Activated B cell treated with CpG ODN at 0.5 μM for 24 hours (primary cell): ENCODE measurements at places on chromosomes 1 and 21. TPM values are rescaled to one million over a fixed set of nuclear protein-coding genes. Genes with fewer than 3 reads are reported as not detected.

Gene ZYG11A
- total RNA-seq: 1.3 and 1.5 TPM in 2 replicates

- no peak for DNase-seq
Observed at GRCh38 chr1:18829671-18830070, 29.8 kb downstream of the TAS1R2 start.

- DNase-seq: no peak
Observed at GRCh38 chr1:56190806-56191365, 388.5 kb downstream of the PLPP3 start.

Gene RNU5D-1
- not detected in 2 replicates for total RNA-seq

Gene HSPB7
- not detected in 2 replicates for total RNA-seq

DNA sequence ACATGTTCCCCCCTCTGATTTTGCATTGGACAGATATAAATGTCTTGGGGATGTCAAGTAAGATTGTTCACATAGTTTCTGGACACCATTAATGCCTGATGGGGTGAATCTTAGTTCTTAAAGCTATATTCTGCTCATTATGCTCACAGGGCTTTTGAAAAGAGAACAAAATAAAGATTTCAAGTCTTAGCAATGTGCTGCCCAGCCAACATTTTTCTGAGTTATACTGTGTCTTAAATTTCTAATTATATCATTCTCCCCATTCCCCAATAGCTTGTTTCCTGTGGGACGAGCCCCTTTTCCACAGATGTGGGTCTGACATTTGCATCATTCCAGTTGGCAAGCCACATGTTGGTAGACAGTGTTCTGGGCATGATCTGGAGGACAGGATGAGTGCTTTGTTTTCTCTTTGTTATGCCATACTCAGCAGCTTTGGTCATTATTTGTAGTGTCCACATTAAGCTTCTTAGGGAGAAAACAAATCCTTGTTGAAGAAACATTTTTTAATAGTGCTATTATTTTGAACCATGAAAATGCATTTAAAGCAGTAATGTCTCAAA is 32.8 kb downstream of the MTARC1 start:
- no peak for DNase-seq

Gene HSF2BP
- total RNA-seq: 0.58 and 0.61 TPM in 2 replicates

DNA sequence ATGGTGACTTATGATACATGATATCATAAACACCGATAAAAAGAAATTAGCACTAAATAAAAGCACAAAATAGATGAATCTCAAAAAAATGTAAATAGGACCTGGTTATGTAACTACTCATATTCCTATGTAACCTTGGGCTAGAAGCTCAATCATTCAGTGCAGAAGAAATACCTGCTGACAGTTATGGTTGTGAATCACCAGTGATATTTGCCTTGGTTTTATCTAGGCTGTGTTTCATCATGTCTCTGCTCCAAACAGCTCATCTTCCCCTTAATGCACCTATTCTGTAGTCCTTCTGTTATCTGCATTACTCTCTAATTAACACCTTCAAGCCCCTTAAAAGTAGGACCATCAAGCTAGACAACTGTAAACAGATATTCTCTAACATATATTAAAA is 16.3 kb upstream of the PIGC start:
- no peak for DNase-seq

GRCh38 chr1:57976216-57976615 is 552.4 kb upstream of the DAB1 start:
- no peak for DNase-seq
